Activated CD8-positive, alpha-beta T cell treated with anti-CD3 and anti-CD28 coated beads for 36 hours (primary cell): ENCODE measurements at places on chromosomes 13 and 19.
A peak's percentile ranks its signal among the peaks of the same experiment; 100 is the strongest.

DNA sequence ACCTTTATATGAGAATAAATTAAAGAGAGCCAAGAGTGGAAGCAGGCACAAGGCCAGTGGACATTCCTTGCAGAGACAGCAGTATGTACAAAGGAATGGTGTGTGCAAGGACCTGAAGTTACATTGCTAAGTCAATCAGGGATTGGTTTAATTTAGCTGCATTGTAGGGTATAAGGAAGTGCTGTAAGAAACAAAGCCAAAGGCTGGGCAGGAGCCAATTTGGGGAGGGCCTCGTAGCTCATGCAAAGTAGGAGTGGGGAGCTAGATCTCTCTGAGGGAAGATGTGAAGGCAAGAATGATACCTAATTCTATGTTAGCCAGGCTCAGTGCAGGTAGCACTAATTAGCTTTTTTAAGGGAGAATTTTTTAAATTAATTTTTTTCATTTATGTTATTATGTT, 76.7 kb downstream of the SLAIN1 start:
- H3K27ac ChIP-seq = no peak overlapping the region
- no peaks in the 10 kb centered on the region for H3K27me3 ChIP-seq
- no peak for DNase-seq
- H3K4me1 ChIP-seq = peaks cover 2% of the 10 kb centered on the region

DNA sequence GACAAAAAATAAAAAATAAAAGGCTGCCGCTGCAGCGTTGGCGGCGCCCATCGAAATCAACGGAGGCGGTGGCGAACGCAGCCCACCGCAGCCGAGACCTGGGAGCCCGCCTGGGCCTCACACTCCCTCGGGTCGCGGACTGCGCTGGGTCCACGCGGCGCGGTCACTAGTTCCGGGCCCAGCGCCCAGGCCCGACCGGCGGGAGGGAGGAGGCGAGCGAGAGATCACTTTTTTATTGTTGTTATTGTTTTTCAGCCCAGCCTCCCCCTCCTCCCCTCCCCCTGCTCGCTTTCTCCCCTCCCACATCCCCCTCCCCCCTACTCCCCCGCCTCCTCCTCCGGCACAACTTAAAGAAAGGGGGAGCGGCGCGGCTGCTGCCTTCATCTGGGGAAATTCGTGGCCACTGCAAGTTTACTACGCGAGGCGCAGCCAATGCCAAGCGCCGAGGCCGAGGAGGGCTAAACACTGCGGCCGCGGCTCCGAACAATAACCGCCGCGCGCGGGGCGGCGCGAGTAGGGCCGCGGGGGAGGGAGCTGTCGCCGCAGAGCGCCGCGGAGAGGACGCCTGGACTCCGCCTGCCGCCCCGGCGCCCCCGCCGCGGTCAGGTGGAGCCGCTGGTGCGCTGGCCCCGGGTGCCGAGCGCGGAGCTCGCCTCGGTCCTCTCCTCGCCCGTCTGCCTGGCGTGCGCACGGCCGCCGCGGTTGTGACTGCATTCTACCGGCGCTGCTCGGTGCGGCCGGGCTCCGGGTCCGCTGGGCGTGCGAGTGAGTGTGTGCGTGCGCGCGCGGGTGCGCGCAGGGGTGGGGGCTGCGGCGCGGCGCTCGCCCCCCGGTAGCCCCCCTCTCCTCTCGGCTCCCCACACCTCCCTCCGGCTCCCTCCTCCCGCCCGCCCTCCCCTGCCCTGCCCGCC, 505 bp upstream of the ZIC2 start:
- H3K36me3 ChIP-seq = peaks cover 9% of the 10 kb centered on the region
- H3K27me3 ChIP-seq = peaks cover 64% of the 10 kb centered on the region
- peak overlapping the region; percentile 38 for H3K4me3 ChIP-seq

GRCh38 chr13:102610296-102610895, 13.6 kb downstream of the TPP2 start:
- peaks cover 56% of the 10 kb centered on the region for H3K36me3 ChIP-seq
- peaks cover 46% of the 10 kb centered on the region for H3K4me1 ChIP-seq
- no peak for DNase-seq
- no peak overlapping the region for H3K4me3 ChIP-seq
- no peak overlapping the region for H3K27ac ChIP-seq

DNA sequence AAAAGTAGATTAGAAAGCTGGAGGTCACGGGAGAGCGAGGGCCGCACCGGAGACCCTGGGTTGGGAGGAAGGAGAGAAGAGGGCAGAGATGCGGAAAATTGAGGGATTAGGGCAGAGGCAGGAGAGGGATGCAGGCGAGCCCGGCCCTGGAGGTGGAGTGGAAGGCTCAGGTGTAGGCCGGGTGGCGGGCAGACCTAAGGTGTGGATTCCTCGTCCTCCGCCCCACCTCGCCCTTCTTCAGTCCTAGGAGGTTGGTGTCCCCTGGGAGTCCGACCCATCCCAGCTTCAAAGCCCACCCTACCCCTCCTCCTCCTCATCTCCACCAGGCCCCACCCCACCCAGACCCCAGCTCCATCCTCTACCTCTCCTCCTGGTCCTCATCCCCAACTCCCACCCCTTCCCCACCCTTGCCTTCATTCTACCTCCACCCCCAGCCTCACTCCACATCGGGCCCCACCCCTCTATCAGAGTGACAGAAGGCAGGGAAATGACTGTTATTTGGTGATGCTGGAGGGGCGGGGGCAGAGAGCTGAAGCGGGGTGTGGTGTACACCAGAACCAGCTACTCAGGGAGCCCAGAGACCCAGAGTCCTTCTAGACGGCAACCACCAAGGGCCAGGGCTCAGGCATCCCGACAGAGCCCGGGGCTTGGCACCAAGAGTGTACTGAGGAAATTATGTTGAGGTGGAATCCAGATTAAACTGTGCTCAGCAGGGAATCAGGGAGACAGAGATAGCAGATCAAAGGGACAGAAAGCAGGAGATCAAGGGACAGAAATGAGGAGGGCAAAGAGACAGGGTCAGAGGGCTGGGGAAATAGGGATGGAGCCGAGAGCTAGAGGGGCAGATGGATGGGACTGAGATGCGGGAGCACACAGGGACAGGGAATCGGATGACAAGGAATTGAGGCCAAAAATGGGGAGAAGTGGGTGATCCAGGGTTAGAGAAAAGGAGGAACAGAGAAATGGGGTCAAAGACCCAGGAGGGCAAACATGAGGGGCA, 6.4 kb downstream of the ERFL start:
- peak; percentile 49 for DNase-seq
- peaks cover 21% of the 10 kb centered on the region for H3K4me1 ChIP-seq
- no peak overlapping the region for H3K4me3 ChIP-seq
- no peaks in the 10 kb centered on the region for H3K36me3 ChIP-seq

DNA sequence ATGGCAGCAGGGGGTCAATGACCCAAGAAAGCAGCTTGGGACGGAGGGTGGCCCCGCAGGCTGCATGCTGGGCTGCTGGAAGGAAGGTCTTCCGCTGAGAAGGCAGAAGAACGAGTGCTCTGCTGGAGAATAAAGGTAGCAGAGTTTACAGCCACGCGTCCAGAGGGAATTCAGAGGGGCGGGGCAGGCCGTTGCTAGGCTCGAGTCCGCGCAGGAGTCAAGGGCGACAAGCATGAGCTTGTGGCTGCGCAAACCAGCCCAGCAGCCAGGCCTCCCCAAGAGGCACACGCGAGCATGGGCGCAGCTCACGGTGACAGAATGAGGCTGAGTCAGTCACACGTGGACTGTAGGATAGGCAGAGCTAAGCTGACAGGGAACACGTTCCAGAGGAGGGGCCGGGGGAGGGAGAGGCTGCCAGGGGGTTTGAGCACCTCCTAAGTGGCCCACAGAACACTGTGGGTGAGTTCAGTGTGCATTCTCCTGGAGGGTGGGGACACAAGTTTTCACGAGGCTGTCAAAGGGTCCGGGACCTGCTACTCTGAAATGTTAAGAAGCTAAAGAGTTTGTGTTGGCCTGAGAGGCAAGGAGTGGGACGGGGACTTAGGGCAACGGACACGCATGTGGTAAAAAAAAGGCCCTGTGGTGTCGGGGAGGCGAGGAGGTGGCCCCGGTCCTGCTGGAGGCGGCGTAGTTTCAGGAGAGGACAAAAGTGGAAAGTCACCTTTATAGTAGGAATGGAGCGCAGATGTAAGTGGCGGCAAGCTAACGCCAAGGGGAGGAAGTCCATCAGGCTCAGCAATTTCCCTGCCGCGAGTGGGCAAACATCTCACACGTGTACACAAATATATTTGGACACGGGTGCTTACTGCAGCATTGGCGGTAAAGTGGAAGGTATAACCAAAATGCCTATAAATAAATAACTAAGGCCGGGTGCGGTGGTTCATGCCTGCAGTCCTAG, 17.7 kb downstream of the RFX2 start:
- H3K27ac ChIP-seq = no peak overlapping the region
- no peaks in the 10 kb centered on the region for H3K36me3 ChIP-seq
- no peaks in the 10 kb centered on the region for H3K27me3 ChIP-seq
- H3K4me3 ChIP-seq = no peak overlapping the region
- peaks cover 7% of the 10 kb centered on the region for H3K4me1 ChIP-seq

GRCh38 chr13:91946498-91947070, 548.2 kb downstream of the GPC5 start:
- no peak overlapping the region for H3K27ac ChIP-seq
- no peaks in the 10 kb centered on the region for H3K36me3 ChIP-seq
- no peak for DNase-seq
- no peaks in the 10 kb centered on the region for H3K27me3 ChIP-seq
- no peaks in the 10 kb centered on the region for H3K4me1 ChIP-seq

DNA sequence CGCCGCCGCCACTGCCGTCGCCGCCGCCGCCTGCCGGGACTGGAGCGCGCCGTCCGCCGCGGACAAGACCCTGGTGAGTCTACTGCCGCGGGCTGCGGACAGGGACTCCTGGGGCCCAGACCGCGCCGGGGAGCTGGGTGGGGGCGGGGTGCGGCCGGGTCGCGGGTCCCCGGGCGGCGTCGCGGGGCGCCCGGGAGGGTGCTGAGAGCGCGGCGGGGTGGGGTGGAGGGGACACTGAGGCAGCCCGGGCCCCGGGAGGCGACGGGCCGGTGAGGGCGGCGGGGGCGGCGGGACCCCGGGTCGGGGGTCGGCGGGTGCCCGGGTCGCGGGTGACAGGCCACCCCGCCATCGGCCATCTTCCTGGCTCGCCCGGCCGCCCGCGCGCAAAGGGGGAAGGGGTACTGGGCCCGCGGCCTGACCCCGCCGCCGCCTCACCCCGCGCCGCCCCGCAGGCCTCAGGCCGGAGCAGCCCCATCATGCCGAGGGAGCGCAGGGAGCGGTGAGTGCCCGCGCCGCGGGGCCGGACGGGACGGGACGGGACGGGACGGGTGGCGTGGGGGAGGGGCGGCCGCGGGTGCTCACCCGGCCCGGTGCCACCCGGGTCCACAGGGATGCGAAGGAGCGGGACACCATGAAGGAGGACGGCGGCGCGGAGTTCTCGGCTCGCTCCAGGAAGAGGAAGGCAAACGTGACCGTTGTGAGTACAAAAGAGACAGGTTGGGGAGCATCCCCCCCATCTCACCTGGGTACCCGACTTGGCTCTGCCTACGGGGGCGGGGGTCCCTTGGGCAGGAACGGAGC, 489 bp downstream of the CCNE1 start:
- H3K27me3 ChIP-seq = no peaks in the 10 kb centered on the region
- H3K4me1 ChIP-seq = peaks cover 19% of the 10 kb centered on the region
- peak; percentile 16 for DNase-seq
- peak overlapping the region; percentile 83 for H3K4me3 ChIP-seq

DNA sequence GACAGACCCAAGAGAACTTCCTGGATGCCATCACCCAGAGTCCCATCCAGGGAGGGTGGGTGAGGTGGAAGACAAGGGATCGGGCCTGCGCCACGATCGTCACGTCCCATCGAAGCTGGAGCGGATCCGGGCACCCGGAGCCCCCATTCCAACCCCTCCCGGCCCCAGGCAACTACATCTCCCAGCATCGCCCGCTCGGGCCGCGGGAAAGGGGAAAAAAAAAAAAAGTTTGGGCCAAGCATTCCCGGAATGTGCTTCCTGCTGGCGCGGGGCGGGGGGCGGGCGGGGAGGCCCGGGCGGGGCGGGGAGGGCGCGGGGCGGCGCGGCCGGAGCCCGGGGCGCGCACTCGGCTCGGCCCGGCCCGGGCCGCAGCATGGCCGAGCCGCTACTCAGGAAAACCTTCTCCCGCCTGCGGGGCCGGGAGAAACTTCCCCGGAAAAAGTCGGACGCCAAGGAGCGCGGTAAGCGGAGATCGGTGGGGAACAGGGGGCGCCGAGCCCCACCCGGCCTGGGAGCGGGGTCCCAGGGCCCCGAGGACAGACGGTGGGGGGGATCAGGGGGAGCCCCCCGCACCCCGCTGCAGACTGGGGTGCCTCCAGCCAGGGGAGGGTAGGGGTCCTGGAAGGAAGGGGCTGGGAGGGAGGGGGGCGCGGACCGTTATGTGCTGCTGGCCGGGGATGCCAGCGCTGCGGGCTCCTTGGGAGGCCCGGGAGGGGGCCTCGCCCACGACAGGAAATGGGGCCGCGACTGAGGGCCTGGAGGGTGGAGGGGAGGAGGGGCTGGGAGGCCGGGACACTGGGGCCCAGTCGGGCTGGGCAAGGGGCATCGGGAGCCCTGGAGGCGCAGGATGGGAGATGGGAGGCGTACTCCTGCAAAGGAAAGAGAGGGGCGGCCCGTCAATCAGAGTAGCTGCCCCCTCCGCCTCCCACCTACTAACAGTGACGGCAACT, at the start of gene SYDE1:
SYDE1 (plus strand) TSS at position 341 of the 950 bp plus-strand sequence; CDS start at position 374, 33 bp downstream.
- DNase-seq = peak; percentile 71
- peak within 1 kb of the TSS; percentile 60 for H3K4me3 ChIP-seq
- H3K27ac ChIP-seq = peak within 1 kb of the TSS; percentile 51
- H3K36me3 ChIP-seq = peaks cover 3% of the 10 kb centered on the region
